ENCODE measurements at places on chromosomes 4 and X.

DNA sequence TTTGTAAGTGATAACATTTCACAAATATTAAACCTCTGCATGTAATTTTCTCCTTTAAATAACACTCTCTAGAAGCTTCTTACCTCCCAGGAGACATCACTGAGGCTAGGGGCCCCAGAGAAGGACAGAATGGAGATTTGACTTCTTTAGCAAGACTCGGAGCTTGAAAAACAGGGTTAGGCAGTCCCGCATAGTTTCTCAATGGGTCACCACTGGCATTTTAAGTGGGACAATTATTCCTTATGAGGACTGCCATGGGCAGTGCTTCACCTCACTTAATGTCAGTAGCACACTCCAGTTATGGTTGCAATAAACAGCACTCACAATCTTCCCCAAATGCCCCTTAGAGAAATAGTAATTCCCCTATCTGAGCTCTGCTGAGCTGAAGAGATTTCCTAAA lies 66.7 kb upstream of the NOCT start:
- no peak for DNase-seq

- no peak for DNase-seq
Measured at GRCh38 chr4:152699313-152699712, 19.5 kb upstream of the TMEM154 start.

GRCh38 chrX:48696301-48696908 lies at the start of gene SUV39H1:
TSS of gene SUV39H1 (plus strand) at chrX:48696734. CDS start at chrX:48696785, 51 bp downstream.
- DNase-seq = peak; percentile 79

DNA sequence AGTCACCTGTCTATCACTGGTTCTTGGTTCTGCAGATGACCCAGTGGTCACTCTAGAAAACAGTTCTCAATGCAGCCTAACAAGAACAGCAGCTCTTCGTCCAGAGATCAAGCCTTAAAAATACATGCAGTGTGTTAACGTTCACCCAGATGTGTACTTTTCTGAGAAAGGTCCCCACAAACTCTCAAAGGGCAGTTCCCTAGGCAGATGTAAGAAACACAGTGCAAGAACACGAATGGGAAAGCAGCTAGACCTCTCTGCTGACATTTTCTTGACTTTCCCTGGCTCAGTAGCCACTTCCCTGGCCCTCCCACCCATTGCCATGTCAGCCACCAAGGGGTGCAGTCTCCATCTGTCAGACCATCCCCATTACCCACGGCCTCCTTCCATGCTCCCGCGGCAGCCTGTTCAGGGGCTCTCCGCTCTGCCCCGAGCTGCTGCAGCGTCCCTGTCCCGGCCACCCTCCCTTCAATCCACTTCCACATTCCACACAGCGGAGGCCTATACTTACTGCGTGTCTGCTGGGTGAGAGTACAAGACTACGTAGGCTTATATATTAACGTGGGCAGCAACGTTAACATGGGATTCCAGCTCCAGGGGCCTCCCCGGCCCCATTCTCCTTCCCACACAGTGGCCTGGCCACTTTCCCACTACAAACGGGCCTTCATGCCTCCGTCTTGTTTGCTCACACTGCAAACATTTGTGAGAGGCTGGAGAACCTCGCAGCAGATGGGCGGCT lies 34.3 kb downstream of the IRF2 start:
- no peak for DNase-seq

GRCh38 chr4:180664766-180665368 lies 1578.3 kb upstream of the TENM3 start:
- peak; percentile 25 for DNase-seq

- no peak for DNase-seq
Measured at GRCh38 chr4:26362745-26363439, 42.1 kb downstream of the RBPJ start.

DNA sequence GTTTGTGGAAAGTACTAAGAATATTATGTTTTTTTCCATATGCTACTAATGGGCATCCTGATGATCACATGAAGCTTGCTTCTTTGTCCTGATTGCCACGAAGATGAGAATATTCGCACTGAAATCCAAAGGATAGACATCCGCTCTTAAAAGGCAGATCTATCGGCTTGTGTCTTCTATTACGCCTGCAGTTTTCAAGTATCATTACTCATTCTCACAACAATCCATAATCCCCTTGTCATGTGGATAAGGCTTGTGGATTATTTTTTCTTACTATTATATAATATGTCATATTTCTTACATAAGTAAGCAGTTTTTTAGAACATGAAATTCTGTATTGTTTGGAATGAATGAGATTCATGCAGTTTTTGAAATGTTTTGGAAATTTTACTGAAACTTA lies 62.8 kb downstream of the KCNIP4 start:
- DNase-seq = no peak

- no peak for DNase-seq
Measured at GRCh38 chr4:185782523-185782922, 29.5 kb downstream of the SORBS2 start.

GRCh38 chr4:68337522-68337921 lies 12.4 kb downstream of the YTHDC1 start:
- DNase-seq = no peak

DNA sequence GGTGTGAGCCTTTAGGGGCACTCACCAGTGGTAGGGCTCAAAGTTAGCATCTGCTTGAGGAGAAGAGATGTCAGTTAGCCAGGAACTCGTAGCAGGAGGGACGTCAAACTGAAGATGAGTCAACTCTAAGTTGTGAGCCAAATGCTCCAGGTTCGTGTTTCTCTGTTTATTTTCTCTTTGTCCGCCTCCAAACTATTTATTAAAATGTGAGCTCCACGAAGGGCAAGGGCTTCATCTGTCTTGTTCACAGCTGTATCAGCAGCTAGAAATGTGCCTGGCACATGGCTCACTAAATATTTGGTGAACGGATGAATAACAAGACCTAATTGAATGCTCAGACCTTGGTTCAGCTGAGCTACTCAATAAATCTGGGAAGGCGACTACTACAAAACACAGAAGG lies 248.9 kb downstream of the BCOR start:
- no peak for DNase-seq

- no peak for DNase-seq
Measured at GRCh38 chrX:79117078-79117477, 27.4 kb upstream of the GPR174 start.

- DNase-seq = no peak
Measured at GRCh38 chr4:38413524-38414341, 250.3 kb upstream of the KLF3 start.

GRCh38 chr4:20544645-20545044 lies 155.6 kb upstream of the PACRGL start:
- DNase-seq = no peak

- no peak for DNase-seq
Measured at GRCh38 chr4:54054501-54054900, 9.9 kb downstream of the CHIC2 start.

- DNase-seq = no peak
Measured at GRCh38 chrX:111260451-111260850, 9.8 kb downstream of the CAPN6 start.

DNA sequence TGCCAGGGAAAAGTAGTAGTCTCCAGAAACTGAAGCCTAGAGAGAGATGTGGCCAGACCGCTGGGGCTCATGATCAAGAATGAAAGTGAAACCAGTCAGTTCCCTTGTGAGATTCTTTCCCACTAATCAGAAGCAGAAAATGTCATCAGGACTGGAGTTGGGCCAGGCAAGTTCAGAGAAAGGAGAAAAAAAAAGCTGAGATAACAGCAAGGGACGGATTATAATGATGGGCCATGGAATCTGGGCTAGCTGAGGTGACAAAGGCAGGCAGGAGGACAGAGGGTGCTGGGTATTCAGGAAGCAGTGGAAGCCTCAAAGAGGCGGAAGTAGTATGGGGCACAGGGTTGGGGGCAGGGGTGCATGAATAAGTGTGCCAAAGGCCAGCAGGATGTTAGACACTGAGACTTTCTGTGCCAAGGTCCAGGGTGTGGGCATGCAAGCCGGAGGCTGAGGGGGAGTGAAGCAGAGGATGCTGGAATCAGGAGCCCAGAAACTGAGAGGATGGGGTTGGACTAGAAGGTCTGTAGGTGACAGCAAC lies 2.5 kb downstream of the CXorf38 start:
- DNase-seq = peak; percentile 9

GRCh38 chr4:6302869-6303268 lies 33.2 kb downstream of the WFS1 start:
- no peak for DNase-seq

- no peak for DNase-seq
Measured at GRCh38 chr4:5933116-5933515, 40.2 kb upstream of the CRMP1 start.

- no peak for DNase-seq
Measured at GRCh38 chr4:81378386-81378785, 93.3 kb downstream of the RASGEF1B start.

DNA sequence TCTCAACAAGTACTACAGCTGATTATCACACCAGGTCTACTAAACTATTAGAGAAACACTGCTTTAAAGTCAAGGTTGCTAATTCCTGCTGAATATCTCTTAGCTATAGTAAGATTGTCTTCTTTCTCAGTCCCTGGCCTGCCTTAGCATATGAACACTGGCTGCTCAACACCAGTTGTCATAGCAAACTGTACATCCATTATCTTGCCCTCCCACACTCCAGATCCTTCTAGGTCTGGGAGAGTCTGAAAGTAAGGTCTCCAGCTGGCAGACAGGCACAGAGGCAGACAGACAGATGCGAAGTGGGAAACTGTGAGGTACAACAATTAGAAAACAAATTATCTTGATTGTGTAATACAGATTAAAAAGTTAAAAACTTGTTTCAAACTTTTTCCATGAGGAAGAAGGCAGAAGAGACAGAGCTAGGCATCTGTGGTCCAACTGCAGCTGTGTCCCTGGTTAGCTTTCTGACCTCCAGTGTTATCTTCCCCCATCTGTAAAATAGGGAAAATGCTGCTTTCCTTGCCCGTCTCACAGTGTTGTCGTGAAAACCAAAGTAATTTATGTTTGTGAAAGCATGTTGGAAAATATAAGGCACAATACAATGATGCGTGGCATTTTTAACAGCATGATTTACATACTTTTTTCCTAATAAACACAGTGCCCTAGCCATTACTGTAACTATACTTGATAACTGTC lies 133.8 kb downstream of the KLHL13 start:
- no peak for DNase-seq

GRCh38 chr4:61877893-61878292 lies 677.8 kb downstream of the ADGRL3 start:
- DNase-seq = no peak

- no peak for DNase-seq
Measured at GRCh38 chr4:123889507-123889906, 492.9 kb downstream of the SPRY1 start.

- no peak for DNase-seq
Measured at GRCh38 chr4:61666244-61666643, 466.1 kb downstream of the ADGRL3 start.

DNA sequence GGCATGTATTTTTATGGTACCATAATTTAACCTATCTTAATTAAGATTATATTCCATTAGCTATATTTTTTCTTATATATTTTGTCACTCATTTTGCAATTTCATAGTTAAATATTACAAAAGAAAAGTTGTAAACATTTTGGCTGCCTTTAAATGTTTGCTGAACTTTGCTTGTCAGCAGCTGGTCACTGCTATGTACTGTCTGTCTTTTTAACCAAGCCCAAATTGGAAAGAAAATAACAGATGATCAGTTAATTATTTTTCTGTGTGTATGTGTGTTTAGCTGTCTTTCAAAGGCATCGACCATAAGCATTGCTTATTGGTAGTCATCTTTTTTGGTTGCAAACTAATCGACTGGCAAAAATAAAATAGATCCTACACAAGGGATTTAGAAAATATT lies 54.4 kb upstream of the SMAD1 start:
- no peak for DNase-seq

DNA sequence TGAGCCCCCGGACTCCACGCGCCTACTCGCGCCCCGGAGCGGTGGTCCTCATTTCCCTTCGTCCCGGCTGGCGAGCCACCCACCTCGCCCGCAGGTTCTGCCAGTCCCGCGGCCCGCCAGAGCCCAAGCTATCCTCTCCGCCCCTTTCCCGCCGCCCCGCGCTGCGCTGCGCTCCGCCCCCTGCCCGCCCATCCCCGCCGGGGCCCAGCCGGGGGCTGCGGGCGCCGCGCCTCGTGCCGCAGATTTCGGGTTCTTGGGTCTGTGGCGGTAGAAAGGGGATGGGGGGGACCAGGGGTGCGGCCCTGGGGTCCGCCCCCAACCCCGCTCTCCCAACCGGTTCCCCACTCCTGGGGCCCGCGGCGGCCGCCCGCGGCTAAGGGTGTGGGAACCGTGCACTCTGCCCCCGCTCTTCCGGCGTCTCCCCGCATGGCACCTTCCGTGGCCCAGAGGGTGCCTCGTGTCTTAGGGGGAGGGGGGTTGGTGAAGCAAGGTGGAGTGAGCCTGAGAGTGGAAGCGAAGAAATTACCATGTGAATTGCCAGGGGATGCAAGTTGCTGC lies 650.8 kb upstream of the DIPK2B start:
- peak; percentile 32 for DNase-seq

- DNase-seq = no peak
Measured at GRCh38 chr4:110926841-110927400, 304.0 kb upstream of the PITX2 start.

GRCh38 chrX:22481436-22481835 lies 208.7 kb downstream of the CBLL2 start:
- no peak for DNase-seq

DNA sequence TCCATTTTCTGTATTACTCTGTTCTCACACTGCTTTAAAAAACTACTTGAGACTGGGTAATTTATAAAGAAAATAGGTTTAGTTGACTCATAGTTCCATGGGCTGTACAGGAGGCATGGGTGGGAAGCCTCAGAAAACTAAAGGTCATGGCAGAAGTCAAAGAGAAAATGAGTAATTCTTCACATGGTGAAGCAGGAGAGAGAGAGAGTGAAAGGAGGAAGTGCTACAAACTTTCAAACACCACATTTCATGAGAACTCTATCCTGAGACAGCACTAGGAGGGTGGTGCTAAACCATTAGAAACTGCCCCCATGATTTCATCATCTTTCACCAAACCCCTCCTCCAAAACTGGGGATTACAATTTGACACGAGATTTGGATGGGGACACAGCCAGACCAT lies 108.0 kb upstream of the PBDC1 start:
- no peak for DNase-seq

GRCh38 chr4:151153585-151153984 lies 54.2 kb downstream of the RPS3A start:
- DNase-seq = no peak

- DNase-seq = no peak
Measured at GRCh38 chr4:101065346-101065745, 282.0 kb downstream of the PPP3CA start.

DNA sequence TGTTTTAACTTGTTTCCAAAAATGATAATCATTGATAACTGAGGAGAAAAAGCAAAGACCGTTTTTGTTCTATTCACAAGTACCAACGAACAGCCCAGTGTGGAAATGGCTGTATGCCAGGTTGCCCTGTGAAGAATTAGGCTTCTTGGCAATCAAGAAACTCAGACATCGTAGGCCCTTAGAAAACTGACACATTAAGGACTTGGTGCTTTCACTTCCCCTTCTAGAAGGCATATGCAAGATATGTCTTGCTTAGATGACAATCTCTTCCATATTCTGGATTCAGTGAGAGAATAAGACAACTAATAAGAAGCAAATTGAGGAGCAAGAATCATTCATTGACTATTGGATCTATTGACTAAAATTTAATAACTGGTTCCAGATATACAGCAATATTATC lies 56.6 kb downstream of the ANAPC10 start:
- no peak for DNase-seq
